ENCODE measurements at places on chromosomes 6 and 20. TPM values are rescaled to one million over a fixed set of nuclear protein-coding genes. Genes with fewer than 3 reads are reported as not detected.

DNA sequence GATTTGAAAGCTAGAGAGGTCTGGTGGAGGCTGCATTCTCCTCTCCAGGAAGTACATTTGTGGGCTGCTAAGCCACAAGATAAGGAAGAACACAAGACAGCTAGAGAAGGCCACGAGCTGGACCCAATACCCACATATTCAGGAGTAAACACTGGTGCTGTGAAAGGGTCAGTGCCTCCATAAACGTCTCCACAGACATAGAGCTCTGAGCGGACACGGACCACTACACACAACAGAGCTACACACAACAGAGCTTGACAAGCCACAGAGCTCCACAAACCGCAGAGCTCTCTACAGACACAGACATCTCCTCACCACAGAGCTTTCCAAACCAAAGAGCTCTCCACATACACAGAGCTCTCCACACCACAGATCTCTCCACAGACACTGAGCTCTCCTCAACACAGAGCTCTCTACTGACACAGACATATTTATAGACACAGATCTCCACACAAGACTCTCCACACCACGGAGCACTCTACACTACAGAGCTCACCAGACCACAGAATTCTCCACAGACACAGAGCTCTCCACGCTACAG lies 51.9 kb downstream of the ERMARD start:
- no peak for DNase-seq

DNA sequence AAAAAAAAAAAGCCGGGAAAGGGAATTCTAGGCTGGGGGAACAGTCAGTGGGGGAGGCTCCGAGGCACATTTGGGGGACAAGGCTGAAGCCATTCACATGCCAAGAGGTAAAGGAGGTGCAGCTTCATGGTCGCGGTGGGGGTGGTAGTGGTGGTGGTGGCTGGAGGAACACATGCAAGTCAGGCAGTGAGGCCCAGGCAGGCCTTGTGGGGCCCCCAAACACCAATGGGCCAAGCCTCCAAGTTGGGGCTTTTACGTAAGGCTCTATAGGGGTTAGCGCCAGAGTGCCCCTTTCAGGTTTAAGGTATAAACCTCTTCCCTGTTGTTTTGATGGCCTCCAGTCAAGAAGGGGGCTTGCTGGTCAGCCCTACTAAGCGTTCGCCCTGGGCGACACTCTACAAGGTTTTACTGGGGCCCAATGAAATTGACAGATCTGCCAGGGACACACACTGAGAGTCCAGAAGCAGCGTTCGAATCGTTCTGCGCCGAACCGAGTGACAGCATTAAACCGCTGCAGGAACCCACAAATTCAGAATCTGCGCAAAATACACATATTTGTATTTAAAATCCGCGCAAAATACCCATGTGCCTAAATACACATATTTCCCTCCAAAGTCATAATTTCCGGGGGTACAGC lies 818 bp upstream of the AP5S1 start:
- no peak for DNase-seq

The CD109 gene
- 10.8 TPM for total RNA-seq

The MUCL3 gene
- total RNA-seq: not detected

Data from mesenteric fat pad (tissue), 1 donor.